ENCODE measurements at places on chromosomes 4 and X. TPM values are rescaled to one million over a fixed set of nuclear protein-coding genes. Genes with fewer than 3 reads are reported as not detected.

GRCh38 chr4:178612733-178613132 lies 1170.5 kb upstream of the AGA start:
- no peak for DNase-seq

GRCh38 chr4:71189471-71189870 lies 149.3 kb upstream of the SLC4A4 start:
- no peak for DNase-seq

DNA sequence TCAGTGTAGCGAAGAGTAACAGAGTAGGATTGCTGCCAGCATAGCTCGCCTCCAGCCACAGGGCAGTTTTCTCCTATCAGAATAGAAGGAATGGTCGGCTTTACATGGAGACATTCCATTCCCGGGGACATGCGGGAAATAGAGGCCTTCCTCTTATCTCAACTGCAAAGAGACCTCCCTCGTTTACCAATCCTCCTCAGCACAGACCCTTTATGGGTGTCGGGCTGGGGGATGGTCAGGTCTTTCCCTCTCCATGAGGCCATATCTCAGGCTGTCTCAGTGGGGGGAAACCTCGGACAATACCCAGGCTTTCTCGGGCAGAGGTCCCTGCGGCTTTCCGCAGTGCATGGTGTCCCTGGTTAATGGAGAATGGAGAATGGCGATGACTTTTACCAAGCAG lies 285.0 kb downstream of the ASMT start:
- no peak for DNase-seq

DNA sequence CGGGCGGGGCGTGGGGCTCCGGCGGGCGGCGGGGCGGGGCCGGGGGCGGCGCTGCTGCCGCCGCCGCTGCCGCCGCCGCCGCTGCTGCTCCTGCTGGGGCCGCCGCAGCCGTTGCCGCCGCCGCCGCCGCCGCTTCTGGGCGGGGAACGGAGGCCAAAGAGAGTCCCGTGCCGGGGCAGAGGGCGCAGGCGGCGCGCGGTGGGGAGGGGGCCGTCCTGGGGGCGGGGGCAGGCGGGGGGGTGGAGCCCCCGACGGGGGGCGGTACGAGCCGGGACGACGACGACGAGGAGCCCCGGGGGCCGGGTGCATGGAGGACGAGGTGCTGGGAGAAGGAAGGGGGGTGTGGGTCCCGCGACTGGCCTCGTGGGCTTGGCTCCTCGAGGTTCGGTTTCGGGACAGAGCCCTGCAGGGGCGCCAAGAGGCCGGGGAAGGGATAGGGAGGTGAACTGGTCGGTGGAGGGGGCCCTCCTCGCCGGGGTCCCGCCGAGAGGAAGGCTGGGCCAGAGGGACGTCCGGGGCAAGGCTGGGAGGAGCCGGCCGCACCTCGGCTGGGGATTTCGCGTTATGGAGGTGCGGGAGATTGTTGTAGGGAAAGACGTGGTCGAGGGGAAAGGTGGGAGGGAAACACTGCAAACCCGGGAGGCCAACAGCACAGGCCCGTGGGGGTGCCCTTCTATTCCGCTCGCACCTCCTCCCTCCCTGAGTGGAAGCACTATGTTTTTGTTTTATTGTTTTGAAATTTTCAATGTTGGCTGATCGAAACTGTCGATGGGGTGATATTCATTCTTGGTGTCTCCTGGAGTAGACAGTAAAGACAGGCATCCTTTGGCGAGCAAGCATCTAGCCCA lies 1.9 kb downstream of the BCORL1 start:
- no peak for DNase-seq

GRCh38 chr4:147843162-147843561 lies 111.3 kb downstream of the ARHGAP10 start:
- DNase-seq, result no peak

GRCh38 chrX:71978164-71978563 lies 67.5 kb downstream of the NHSL2 start:
- DNase-seq, result no peak

GRCh38 chr4:100118181-100118580 lies 72.1 kb downstream of the DDIT4L start:
- DNase-seq, result no peak

- no peak for DNase-seq
These were observed 345.9 kb downstream of the SLC7A11 start for GRCh38 chr4:137896221-137896737.

- DNase-seq, result no peak
These were observed 455.9 kb downstream of the AFF2 start for GRCh38 chrX:148956352-148956751.

GRCh38 chrX:96455078-96455477 lies 229.6 kb upstream of the DIAPH2 start:
- DNase-seq, result no peak

- no peak for DNase-seq
These were observed 6.2 kb upstream of the PUDP start for GRCh38 chrX:7154041-7154597.

- DNase-seq, result no peak
These were observed 113.9 kb upstream of the ANXA3 start for GRCh38 chr4:78437608-78438088.

- DNase-seq, result no peak
These were observed 21.6 kb upstream of the ATP8A1 start for GRCh38 chr4:42678512-42678911.

- DNase-seq, result no peak
These were observed 226.7 kb downstream of the GRIA2 start for GRCh38 chr4:157447195-157447594.

- DNase-seq, result no peak
These were observed 47.7 kb downstream of the C4orf50 start for GRCh38 chr4:5970381-5971077.

- DNase-seq, result no peak
These were observed 331.2 kb downstream of the PAPSS1 start for GRCh38 chr4:107388736-107389274.

DNA sequence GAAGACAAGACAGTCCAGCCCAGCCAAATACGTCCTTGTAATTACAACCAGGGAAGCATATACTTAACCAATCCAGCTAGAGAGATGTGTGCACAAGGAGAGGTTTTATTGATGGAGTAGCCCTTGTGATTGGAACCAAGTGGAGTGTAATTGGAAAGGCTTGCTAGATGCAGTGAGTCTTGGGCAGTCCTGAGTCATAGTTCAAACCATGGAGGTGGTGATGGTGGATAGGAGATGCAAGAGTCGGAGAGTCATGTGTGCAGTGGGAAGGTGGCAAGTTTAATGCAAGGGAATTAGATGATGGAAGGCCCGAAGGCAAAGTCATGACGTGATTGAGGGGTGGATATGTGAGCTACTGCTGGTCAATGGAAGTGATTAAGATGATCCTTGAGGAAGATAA lies 63.7 kb downstream of the PHEX start:
- peak; percentile 51 for DNase-seq

- peak; percentile 22 for DNase-seq
These were observed 19.7 kb downstream of the QDPR start for GRCh38 chr4:17492058-17492741.

- no peak for DNase-seq
These were observed 115.6 kb upstream of the TLL1 start for GRCh38 chr4:165757451-165757850.

GRCh38 chr4:184420881-184421416 lies 53.4 kb downstream of the IRF2 start:
- DNase-seq, result no peak

- peak; percentile 36 for DNase-seq
These were observed 19.4 kb upstream of the CPLX1 start for GRCh38 chr4:845233-845835.

DNA sequence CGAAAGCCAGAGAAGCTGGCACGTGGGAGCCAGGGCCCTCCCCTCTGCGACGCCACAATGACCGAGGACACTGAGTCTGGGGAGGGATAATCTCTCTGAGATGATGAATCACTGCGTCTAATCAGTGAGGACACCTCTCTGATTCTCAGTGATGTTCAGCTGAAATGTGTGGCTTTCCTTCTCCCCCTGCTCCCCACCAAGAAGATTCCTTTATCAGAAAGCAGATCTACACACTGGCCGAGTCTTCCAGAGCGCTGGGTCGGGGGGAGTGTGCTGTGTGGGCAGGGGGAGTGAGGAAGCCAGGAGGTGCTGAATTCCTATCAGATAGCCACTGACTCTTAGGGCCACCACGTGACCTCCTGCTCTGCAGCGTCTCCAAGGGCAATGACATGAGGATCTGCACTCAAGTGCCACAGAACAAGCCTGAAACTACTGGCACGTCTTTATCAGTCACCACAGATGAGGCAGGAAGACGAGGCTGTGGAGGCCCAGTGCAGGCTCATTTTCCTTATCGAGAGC lies 89.2 kb downstream of the GATB start:
- DNase-seq, result no peak

GRCh38 chr4:44671636-44672035 lies 6.6 kb upstream of the GUF1 start:
- DNase-seq, result no peak

- DNase-seq, result peak; percentile 60
These were observed 3.7 kb upstream of the SHOX start for GRCh38 chrX:626745-627509.

- DNase-seq, result no peak
These were observed 34.6 kb downstream of the CPLX1 start for GRCh38 chr4:791252-791897.

DNA sequence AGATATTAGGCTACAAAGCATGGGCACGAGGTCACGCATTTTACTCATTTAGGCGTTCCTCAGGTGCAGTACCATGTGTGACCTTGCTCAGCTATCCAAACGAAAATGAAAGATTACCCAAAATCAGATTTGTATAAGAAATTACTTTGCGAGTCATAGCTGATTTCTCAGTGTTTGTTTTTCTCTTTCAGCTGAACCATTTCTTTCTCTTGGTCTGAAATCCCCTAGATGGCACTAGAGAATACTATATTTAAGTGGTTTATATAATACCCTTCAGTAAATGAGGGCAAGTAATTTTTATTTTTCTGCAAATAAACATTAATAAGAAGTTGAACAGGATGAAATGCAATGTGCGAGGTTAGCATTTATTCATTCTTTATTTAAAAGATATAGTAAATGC lies 496.6 kb downstream of the STIM2 start:
- no peak for DNase-seq

DNA sequence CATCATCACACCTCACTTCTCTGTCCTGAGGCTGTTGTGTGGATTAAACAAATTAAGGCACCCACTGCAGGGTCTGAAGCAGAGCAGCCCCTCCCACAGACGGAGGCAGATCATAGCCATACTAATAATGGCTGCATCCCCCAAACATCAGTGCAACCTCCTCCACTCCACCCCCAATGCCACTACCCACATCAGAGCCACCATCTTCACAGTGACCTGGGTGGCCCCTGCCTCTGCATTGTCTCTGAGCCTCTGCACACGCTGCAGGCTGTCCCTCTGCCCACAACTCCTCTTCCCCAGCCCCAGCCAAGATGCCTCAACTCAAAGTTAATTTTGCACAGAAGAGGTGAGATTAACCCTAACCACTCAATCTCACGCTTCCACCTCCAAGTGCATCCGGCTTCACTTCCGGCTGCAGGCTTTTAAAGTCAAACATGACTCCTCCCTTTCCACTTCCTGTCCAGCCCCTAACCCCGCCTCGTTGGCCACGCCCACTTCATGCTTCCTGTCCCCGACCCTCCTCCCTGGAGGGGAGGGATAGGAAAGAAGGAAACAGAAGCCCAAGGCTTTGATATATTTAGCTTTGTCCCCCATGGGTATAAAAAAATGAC lies 22.7 kb downstream of the JAKMIP1 start:
- no peak for DNase-seq

GRCh38 chr4:82123934-82124333 lies 249.9 kb downstream of the HNRNPD start:
- DNase-seq, result no peak

GRCh38 chr4:26356081-26356501 lies 35.3 kb downstream of the RBPJ start:
- DNase-seq, result peak; percentile 21

- DNase-seq, result peak; percentile 53
These were observed 3.1 kb downstream of the MAMLD1 start for GRCh38 chrX:150365990-150366911.

GRCh38 chr4:139844459-139845036 lies 178.9 kb downstream of the MGST2 start:
- DNase-seq, result no peak

- peak; percentile 74 for DNase-seq
These were observed 494.1 kb downstream of the INPP4B start for GRCh38 chr4:142351958-142352357.

- DNase-seq, result no peak
These were observed 81.1 kb upstream of the STK26 start for GRCh38 chrX:131942034-131942433.

- DNase-seq, result no peak
These were observed 198.9 kb upstream of the PPP1R2C start for GRCh38 chrX:42976746-42977366.

DNA sequence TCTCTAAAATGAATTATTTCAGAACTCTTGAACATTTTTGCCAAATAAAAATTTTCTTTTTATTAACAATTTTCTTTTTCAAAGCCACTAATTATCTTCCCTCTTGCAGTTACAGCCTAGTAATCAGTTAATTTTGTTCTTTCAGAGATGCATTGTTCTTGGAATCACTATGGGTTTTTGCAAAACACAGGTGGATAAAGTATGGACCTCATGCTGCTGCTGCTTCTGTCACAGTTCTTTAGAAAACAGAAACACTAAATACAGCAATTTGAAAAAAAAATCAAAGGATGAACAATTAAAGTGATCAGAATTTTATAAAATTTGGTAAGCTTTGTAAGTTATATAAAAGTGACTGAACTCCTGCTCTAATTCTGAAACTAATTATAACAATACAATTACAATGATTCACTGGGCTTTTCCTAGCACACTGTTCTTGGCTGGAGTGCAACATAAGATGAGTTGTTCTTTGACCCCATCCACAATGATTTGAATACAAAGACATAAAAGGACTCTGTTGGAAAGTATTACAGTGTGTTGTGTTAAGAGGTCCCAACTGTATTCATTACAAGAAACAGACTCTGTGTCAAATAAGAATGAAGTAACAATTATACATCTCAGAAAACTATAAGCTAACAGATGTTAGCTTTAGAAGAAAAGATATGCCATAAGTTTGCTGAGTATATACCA lies 59.4 kb upstream of the GK2 start:
- peak; percentile 29 for DNase-seq

DNA sequence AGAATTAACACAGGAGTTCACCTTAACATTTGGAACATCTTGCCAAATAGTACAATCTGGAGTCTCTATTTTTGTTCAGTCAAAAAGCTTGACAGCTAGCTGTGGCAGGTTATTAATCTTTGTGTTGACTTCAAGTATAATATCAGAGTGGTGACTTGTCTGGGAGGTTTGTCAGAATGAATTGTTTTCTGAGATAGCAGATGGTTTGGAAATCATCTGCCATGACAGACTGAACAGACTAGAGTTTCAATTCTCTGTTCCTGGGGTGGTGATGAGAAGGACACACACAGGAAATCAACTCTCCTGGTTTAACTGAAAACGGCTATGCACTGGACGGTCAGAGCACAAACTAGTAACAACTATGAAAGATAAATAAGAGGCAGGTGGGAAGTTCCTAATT lies 203.3 kb upstream of the EMCN start:
- DNase-seq, result no peak

RAB41 gene
- 0.39 TPM for polyA plus RNA-seq

PPEF1 gene
- 0.42 TPM for polyA plus RNA-seq

CITED1 gene
- 10.6 TPM for polyA plus RNA-seq

FGB gene
- 0.83 TPM for polyA plus RNA-seq

ETDB gene
- not detected for polyA plus RNA-seq

HMX1 gene
- polyA plus RNA-seq, result 0.27 TPM

RTL9 gene
- 2.1 TPM for polyA plus RNA-seq

SPIN2A gene
- 2.1 TPM for polyA plus RNA-seq

Data from muscle of back (tissue), 13 donors.